ENCODE measurements at places on chromosomes 3 and 15.

DNA sequence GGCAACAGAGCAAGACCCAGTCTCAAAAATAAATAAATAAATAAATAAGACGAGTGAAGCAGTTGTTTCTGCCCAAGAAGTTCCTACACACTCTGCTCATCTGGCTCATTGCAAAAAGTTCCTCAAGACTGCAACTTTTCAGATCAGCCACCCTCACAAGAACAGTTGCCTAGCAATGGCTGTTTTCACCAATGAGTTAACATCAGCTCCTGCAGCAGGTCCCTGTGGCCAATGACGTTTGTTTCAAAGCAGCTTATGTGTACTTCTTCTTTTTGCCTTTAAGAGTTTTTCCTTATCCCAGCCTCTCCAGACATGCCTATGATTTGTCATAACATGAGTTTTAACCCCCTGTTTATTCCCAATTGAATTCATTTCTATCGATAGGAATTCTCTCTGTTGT is 118.4 kb upstream of the SPRED1 start:
- no peak for DNase-seq

- no peak for DNase-seq
These were observed 228.3 kb downstream of the ADAMTS17 start for GRCh38 chr15:100113351-100114080.

DNA sequence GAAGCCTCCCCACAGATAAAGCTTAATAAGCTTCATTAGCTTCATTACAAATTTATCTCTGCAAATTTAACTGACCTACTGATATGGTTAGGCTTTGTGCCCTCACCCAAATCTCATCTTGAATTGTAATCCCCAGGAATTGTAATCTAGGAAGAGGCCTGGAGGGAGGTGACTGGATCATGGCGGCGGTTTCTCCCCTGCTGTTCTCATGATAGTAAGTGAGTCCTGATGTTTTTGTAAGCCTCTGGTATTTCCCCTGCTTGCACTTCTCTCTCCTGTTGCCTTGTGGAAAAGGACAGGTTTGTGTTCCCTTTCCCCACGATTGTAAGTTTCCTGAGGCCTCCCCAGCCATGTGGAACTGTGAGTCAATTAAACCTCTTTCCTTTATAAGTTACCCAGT is 226.1 kb upstream of the TTC14 start:
- DNase-seq, result no peak

- DNase-seq, result no peak
These were observed 7.9 kb upstream of the FURIN start for GRCh38 chr15:90860450-90860849.

GRCh38 chr3:99544786-99545281 is 93.6 kb upstream of the COL8A1 start:
- no peak for DNase-seq
